ENCODE measurements at places on chromosomes 12 and 14. TPM values are rescaled to one million over a fixed set of nuclear protein-coding genes. Genes with fewer than 3 reads are reported as not detected.

SLC11A2 gene
- 18.6 TPM for polyA plus RNA-seq

TAS2R43 gene
- not detected for polyA plus RNA-seq

TSPAN11 gene
- polyA plus RNA-seq = 0.61 TPM

BHLHE41 gene
- polyA plus RNA-seq = 8.8 TPM

GALNT16 gene
- polyA plus RNA-seq = 17.0 TPM

KRT77 gene
- polyA plus RNA-seq = not detected

ALX1 gene
- not detected for polyA plus RNA-seq

SYT1 gene
- not detected for polyA plus RNA-seq

ACSM4 gene
- polyA plus RNA-seq = not detected

DCN gene
- polyA plus RNA-seq = 238 TPM

- DNase-seq = peak; percentile 34
Observed at GRCh38 chr12:103799857-103800771, 40.9 kb downstream of the NT5DC3 start.

DNA sequence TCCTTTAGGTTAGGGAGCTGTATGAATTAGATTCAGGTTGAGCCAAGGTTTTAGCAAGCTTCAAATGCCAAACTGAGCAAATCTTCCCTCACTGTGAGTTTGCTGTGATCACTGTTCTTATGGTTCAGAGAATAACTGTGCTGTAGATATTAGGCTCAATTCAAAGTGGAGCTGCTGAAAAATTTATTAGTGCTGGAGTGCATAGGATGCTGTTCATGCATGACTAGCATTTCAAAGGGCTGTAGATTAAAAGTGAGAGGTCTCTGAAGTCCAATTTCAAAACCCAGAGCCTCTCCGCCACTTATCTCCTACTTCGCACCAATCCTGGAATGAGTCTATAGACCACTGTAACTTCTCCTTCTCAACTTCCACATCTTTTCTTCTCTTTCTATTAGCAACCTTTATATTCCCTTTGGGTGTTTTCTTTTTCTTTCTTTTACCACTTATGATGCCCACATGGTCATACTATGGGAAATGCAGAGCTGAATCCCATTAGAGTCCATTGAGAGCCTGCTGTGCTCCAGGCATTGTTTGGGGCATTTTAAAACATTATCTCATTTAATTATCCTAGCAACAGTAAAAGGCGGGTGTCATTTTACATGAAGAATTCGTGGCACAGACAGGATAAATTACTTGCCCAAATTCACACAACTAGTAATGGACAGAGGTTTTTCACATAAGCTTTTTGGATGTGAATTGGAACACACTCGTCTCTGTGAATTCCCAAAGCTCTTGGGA lies 77.5 kb upstream of the EEA1 start:
- DNase-seq = no peak

- no peak for DNase-seq
Observed at GRCh38 chr12:109888179-109889020, 8.1 kb upstream of the GLTP start.

DNA sequence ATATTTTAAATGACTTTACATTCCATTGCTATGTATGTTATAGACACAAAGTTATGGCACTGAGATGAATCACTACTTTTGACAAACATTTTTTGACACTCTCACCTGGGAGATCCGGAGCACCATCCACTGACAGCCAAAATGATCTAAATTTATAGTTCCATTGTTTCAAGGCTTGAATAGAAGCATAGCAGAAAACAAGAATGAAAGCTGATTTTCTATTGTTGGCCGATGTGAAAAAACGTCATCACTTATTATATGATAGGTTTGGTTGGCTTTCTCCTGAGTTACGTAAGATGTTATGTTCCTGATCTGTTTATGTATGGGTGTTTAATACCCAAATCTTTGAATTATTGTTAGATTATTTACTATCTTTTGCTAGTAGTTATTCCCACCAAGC lies 306.2 kb downstream of the PAWR start:
- no peak for DNase-seq

DNA sequence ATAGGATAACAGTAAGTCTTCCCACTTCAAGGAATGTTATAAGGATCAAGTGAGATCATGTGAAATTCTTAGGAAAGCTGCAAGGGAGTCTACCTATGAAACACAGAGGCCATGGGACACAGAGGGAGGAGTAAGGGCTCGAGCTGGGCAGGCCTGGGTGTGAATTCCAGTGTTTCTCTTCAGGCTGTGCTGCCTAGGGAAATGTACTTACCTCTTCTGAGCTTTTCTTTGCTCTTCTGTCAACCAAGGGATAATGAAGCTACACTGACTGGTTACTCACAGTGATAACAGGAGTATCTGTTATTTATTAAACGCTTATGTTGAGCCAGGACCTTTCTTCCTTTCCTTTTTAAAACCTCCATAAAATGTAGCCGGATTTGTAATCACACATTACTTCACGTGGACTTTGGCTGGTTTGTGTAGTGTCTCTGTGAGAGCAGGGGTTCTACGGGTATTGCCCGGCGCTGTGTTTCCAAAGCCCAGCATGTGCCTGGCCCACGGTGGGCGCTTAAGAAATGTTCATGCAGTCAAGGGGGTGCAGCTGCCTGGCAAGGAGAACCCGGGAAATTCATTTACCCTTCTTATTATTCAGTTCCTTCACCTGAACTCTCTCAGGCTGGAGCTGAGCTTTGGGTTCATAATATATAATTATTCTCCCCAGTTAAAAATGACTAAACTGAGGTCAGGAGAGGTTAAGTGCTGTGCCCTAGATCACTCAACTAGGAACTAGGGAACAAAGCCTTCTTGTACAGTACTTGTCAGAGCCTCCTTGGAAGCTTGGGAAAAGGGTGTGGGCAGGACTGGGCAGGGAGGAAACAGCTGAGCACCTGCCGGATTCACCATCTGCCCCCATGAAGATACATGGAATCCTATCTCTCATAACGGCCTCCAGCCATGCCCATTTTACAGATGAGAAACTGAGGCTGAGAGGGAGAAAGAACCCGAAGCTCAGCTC lies 214.2 kb downstream of the CACNA1C start:
- no peak for DNase-seq

DNA sequence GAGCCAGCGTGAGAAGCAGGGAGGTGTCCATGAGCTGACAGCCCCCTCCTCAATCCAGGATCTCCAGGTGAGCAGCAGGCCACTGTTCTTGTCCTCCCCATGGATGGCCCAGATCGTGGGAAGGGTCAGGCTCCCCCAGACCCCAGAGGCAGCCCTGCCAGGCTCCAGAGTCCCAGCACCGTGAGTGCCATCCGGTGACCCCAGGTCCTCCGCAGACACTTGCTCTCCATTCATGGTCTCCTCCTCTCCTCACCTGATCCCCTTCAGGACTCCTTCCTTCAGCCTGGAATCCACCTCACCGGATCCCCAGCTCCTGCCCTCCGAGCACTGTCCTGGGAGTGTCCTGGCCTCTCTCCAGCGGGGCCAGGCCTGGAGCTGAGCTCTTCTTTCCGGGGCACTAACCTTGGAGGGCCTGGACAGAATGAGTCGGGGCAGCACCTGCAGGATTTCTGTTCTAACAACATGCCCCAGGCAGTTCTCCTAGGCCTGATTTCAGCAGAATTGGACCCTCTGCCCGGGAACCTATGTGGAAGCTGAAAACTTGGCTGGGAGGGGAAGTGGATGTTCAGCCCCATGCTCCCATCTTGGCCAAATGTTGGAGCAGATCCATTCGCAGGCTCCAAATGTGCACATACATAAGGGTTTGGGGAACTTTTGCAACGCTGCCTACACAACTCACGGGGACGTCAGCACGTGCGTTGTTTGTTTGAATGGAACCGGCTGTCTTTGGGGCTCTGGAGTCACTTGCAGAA lies 341.6 kb upstream of the SFSWAP start:
- peak; percentile 13 for DNase-seq

GRCh38 chr12:113577464-113578129 lies 105.9 kb upstream of the LHX5 start:
- DNase-seq = no peak

DNA sequence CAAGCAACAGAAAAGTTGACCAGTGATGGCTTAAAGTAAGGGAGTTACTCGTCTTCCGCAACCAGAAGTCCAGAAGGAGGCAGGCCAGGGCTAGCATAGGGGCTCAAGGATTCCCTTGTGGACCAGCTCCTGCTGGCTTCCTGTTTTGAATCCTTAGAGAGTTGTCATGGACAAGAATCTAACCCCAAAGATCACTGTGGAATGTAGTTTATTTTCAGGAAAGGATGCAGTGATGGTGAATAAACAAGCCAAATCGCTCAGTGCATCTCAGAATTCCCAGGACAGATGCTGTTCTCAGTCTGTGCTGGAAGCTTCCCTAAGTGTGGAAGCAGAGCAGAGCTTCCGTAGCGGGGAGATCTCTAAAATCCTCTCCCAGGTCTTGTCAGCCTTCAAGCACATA lies 311.3 kb downstream of the C12orf75 start:
- peak; percentile 36 for DNase-seq

DNA sequence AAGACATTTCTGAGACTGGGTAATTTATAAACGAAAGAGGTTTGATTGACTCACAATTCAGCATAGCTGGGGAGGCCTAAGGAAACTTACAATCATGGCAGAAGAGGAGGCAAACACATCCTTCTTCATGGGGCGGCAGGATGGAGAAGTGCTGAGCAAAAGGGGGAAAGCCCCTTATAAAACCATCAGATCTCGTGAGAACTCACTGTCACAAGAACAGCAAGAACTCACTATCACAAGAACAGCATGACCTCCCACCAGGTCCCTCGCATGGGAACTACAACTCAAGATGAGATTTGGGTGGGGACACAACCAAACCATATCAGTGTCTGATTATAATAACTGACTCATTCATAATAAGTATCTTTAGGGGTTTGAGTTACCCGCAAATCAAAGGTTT lies 6.4 kb downstream of the SLC39A9 start:
- no peak for DNase-seq

- DNase-seq = no peak
Observed at GRCh38 chr12:54983536-54984101, 943 bp downstream of the TESPA1 start.

- DNase-seq = no peak
Observed at GRCh38 chr14:64628940-64629408, 75.2 kb upstream of the PLEKHG3 start.

DNA sequence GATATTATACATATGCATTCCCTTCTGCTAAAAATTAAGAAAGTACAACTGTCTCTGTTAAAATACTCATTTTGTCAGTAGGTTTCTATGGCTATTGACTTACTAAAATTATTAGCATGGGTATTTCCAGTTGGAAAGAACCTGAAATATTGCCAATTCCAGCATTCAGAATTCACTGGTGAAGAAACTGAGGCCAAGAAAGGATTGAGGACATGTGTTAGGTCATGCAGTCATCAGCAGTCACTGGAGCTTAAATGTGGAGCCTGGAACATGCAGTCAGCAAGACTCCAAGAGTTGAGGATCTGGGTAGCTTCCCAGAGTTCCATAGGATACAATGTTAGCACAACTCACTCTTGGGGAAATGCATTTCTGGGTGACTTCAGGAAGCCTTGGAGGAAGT lies 1335.6 kb downstream of the AACS start:
- no peak for DNase-seq

DNA sequence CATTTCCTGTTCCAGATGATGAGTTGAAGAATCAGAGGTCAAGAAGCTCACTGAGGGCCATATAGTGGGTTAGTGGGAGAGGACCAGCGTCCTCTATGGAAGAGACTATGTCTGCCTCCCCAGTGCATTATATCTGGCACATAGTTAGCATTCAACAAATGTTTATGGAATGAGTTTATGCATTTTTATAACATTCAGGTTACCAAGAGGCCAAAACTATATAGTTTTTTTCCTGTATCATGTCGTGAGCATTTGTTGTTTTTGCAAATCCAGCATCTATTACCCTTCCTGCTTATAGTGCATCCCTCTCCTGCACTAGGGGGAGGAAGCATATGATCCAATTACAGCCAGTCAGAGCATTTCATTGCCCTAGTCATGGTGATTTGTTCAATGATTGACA lies 60.6 kb downstream of the SUDS3 start:
- DNase-seq = no peak

DNA sequence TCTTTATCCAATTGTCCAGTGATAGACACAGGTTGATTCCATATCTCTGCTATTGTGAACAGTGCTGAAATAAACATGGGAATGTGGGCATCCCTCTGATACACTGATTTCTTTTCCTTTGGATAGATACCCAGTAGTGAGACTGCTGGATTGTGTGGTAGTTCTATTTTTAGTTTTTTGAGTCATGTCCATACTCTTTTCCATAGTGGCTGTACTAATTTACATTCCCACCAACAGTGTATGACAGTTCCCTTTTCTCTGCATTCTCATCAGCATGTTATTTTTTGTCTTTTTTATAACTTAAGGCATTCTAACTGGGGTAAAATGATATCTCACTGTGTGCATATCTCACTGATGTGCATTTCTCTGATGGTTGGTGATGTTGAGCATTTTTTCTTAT lies 24.8 kb upstream of the VASH1 start:
- no peak for DNase-seq

GRCh38 chr12:128807161-128807724 lies 16.5 kb downstream of the SLC15A4 start:
- no peak for DNase-seq

DNA sequence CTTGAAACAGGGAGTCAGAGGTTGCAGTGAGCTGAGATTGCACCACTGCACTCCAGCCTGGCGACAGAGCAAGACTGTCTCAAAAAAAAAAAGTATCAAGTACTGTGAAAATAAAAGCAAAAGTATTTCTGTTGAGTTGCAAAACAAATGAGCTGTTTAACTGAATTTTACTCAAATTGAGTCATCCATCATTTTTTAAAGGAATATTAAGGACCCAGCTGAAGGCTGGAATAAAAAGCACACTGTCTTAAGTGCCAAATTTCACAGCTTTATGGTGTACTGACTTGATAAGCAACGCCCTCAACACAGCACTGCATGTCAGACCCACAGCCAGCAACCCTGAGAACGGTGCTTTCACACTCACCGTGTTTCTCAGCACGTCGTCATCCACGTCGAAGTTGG lies 57.9 kb downstream of the AMN start:
- DNase-seq = no peak

GRCh38 chr12:89244536-89244935 lies 107.8 kb downstream of the DUSP6 start:
- DNase-seq = no peak

DNA sequence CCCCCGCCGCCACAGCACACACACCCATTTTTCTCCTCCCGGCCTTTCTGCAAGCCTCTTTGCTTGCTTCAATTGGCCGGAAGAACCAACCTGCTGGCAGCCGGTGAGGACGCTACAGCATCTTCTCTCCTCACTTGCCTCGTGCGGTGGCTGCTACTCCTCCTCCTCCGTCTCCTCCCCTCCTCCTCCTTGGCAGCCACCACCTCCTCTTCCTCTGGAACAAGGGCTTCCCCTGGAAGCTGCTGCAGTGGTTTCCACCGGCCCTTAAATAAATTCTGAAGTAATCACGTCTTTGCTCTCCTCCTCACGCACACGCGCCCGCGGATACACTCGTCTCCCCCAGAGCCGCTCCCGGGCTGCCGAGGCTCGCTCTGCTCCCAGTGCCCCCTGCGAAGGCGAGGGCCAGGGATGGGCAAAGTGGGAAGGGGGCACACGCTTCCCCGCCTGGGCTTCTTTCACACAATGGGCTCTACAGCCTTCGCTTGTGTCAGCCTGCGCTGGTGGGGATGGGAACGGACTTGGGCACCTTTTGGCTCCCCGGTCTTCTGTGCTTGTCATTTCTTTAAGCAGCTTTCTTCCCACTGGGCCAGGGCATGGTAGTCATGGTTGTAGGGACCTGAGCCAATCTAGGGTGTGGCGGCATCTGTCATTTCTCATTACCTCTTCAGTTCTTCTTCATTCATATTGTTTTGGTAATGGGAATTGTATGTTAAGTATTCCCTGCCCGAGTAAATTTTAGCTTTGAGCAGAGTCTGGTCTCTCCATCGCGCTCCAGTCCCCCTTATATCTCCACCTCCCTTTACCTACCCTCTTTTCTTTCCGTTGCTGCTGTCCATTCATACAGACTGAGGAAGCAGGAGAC lies at the start of gene PPFIA2:
PPFIA2 (minus strand) TSS at position 161 of the 862 bp plus-strand sequence.
- no peak for DNase-seq
